ENCODE measurements at places on chromosomes 11 and 22.

- no peak for DNase-seq
Observed at GRCh38 chr11:114845766-114846415, 167.6 kb downstream of the NXPE2 start.

- DNase-seq, result no peak
Observed at GRCh38 chr11:45652781-45653180, 12.6 kb downstream of the CHST1 start.

GRCh38 chr22:25563761-25564319, 635 bp upstream of the GRK3 start:
- no peak for DNase-seq

DNA sequence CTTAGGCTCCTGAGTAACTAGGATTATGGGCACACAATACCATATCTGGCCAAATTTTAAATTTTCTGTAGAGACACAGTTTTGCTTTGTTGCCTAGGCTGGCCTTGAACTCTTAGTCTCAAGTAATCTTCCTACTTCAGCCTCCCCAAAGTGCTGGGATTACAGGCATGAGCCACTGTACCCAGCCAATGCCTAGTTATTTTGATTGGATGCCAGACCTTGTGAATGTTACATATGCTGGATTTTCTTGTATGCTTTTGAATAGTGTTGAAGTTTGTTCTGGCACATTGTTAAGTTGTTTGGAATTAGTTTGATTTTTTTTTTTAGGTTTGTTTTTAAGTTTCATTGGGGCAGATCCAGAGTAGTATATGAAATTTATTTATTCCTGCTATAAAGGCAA, 110.7 kb upstream of the ANO5 start:
- DNase-seq, result no peak

DNA sequence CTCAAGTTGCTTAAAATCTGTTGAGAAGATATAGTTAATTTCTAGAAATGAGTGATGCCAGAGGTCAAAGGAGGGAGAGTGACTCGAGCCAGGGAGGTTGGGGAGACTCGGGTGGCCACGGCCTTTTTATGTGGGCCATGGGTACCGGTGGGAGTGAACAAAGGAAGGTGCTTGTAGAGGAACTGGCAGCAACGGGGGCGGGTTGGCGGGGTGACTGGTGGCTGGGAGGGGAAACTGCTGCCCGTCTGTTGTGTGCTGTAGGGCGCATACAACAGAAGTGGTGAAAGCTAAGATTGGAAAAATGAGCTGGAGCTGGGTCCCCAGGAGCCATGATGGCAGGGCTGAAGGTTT, 5.4 kb downstream of the DAGLA start:
- DNase-seq, result no peak

GRCh38 chr11:104731890-104732289, 166.4 kb downstream of the CASP12 start:
- DNase-seq, result no peak

DNA sequence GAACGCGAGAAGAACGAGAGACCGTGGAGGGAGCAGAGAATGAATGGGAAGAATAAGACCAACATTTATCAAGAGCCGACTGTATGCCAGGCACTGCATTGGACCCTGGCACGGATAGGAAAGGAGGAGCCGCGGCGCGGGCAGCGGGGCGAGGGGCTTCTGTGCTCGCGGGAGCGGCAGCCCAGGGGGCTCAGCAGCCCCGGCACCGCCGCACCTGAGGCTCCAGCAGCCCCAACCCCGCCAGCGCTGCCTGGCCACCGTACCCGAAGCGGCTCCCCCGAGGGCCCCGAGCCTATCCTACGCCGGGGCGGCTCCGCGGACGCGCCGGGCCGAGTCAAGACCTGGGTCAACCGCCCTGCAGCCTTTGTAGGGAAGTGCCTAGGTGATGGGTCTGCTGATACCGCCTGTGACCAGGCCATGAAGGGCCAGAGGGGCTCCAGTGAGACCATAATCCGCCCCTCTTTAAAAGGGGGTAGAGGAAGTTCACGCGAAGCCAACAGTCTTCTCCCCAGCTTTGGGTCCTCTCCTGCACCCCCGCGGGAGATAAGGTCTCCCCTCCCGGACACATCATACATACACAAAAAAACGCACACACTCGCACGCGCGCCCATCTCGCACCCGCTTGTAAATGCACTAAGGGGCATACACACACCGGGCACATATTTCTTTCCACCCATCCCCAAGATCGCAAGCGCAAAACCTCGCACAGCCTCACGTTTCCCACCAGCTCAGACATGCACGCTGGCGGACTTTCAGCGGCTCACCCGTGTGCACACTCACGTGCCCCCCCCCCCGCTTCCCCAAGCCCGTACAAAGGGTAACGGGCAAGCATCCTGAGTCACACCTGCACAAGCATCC, 935 bp upstream of the RTN4RL2 start:
- DNase-seq, result no peak

GRCh38 chr22:48888466-48889208, 939.0 kb downstream of the BRD1 start:
- DNase-seq, result no peak

DNA sequence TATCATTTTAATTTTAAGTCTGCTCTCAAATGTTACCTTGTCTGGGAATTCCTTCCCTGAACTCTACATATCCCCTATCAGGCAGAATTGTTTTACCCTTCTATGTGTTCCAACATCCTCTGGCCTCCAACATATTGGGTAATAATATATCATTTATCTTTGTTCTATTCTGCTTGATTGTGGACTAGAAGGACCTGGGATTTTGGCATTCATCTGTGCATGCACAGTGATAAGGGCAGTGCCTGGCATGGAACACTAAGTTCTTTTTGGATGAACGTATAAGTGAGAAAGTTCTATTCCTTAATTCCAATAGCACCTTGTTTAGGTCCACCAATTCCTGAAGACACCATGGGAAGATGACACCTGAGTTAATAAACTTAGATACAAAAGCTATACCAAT, 1.2 kb upstream of the MS4A2 start:
- DNase-seq, result no peak

DNA sequence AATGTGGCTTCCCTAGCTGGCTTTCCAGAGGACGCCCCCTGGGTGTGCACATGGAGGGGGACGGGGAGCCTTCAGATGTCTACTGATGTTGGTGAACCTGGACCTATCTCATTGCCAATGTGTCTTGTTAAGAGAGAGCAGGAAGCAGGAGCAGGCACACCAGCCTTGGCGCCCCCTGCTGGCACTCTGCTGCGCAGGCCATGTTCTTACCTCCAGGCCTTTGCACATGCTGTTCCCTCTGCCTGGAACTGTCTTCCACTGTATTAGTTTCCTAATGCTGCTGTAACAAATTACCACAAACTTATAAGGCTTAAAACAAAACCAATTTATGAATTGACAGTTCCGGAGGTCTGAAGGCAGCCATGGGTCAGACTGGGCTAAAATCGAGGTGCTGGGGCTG, 23.6 kb upstream of the MN1 start:
- no peak for DNase-seq

DNA sequence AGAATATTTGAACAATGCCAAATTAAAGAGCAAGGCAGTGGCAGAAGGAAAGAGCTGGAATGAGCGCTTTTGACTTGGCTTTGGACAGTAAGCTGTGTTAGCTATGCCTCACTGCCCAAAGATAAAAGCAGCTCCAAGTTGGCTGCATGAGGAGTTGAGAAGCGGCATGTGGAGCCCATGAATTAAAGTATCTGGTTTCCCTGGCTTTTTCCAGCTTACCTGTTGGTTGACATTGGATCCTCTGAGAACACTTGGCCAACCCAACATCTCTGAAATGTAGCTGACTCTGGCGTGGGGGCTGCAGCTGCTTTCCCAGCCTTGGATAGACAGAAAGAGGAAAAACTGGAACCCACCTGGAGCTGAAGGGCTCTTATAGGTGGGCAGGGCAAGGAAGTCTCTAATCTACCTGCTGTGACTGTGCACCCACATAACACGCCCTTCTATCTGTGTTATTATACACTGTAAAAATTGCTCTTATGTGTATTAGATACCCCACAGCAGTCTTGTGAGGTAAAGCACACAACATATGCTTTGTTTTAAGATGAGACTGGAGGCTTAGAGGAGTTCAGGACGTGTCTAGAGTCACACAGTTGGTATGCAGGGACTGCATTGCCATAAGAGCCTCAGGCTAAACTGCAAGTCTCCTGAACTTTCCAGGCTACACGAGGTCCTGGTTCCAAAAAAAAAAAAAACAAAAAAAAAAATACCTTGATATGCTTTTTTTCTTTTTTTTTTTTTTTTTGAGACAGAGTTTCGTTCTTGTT, 5.8 kb downstream of the UBASH3B start:
- no peak for DNase-seq

GRCh38 chr22:29883775-29884097, 762 bp downstream of the MTMR3 start:
- DNase-seq, result no peak

DNA sequence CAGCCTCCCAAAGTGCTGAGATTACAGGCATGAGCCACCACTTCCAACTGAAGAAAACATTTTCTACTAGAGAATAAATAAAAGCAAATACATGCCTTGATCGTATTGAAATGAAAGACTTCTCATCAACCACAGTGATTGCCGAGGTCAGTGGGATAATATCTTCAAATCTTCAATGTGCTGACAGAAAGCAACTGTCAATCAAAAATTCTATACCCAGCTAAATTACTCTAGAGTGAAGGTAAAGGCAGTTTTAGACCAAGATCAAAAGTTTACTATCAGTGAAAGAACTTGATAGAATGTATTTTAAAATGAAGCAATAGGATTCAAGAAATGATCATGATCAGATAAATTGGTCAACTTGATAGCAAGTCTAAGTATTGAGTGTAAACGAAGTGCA, 130.6 kb downstream of the BRD1 start:
- no peak for DNase-seq

DNA sequence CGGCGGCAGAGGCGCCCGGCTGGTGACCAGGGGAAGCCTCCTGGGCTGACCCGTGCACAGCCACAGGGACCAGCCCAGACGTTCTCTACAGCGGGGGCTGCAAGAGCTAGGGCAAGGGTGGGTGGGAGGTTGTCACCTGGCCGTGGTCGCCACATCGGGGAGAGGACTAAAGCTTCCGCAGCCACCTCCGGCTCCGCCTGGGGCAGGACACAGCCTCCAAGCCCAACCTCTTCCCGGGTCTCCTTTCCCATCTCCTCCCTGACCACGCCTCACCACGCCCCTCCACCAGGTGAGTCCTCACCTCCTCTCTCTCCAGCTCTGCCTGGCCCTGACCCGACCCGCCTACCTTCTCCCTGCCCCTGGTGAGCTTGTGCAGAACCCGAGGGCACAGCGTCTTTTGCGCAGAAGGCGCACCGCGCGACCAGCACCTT, 75.9 kb upstream of the LMO1 start:
- no peak for DNase-seq

DNA sequence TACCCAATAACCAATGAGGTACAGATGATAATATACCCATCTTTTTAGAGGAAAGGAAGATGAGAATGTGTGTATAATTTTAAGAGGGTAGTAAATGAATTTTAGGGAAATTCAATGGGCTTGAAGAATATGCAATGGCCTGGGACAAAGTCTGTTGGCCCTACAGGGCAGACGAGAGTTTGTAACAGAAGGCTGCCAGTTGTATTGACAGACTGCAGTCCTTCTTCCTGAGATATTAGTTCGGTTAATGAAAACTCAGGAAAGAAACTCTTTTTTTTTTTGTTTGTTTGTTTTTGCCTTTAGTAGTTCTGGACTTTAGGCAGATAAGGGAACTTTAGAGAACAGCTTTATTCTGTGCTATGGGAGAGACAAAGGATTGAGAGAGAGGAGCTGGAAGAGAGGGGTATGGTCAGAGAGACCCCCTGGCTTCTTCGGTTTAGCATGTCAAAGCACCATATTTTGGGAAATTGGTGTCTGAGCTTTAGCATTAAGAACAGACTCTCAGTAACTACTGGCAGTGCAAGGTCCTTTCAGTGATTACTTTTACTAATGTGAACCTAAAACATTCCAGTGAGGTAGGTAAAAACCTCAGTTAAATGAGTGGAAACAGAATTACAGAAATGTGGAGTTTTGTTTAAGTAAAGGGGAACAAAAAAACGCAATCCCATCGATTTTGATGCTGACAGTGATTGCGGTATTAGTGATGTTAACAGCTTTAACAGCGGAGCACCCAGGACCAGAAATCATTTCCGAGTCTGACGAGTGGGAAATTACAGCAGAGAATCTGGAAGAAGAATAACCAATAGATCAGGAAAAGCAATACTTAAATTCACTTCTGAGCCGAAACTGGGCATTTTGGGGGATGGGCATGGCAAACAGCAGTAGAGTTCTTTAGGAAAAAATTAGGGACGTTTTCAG, 644 bp upstream of the NAALAD2 start:
- no peak for DNase-seq

DNA sequence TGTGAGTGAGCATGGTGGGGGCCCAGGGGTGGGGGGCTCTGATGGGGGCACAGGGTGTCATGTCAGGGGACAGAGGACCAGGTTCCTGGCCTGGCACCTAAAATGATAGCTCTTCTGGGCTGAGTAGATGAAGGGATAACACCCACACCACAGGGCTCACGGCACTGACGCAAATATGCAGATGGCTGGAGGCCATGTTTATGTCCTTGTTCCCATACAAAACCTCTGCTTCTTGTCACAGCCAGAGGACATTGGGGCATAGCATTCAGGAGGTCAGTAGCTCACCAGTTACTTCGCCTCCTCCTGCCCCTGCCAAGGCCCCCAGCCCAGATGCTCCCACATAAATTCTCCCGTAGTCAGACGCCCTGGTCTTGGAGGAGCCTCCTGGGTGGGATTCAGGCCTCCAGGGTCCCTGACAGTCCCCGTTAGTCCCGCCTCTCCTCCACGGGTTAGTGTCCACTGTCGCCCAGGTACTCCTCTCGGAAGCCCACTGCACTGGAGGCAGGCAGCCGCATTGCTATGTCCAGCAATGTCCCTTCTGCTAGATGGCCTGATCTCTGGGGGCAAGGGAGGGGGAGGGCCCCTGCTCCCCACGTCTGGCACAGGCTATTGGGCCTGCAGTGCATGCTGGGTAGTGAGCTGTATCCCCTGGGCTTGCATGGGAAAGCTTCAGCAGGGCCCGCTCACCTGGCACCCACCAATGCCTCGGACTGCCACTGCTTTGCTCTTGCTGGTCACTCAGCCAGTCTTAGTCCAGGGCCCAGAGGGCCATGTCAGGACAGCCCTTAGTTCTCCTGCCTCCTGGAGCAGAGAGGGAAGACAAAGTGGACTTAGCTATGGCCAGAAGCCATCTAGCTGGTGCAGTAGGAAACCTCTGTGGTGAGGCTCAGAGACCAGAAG, 75.6 kb upstream of the MYOD1 start:
- no peak for DNase-seq

- DNase-seq, result no peak
Observed at GRCh38 chr11:112520354-112520753, 259.7 kb upstream of the PLET1 start.

DNA sequence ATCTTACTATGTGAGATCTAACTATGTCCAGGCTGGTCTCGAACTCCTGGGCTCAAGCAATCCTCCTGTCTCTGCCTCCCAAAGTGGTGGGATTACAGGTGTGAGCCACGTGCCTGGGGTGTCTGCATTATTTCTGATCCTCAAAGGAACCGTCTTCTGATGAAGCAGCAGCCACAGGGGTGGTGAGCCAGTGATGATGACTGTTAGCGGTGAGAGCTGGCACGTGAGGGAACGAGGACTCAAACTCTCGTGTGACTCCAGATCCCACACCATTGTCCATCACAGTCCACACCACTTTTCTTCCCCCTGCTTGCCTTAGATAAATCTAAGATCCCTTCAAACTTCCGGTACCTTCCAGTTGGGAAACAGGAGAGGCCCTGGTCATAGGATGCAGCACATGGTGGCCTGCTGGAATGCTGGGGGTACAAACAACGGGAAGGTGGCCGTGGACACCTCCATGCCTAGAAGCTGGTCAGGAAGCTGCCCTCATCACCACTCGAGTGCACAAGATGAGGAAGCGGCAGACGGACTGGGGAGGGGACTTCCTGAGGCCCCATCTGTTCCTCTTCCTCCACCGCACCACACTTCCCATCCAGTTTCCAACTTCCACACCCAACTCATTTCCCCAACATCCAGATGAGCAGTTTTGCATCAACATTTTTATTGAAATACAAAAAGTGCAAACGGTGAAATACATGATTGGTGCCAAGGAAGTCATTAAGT, 23.8 kb downstream of the ARHGAP1 start:
- no peak for DNase-seq

Data from stimulated activated CD8-positive, alpha-beta memory T cell treated with anti-CD3 and anti-CD28 coated beads, Interleukin-7, amount 100 ng/mL, for 1 hour (primary cell).